ENCODE measurements at places on chromosomes 3 and 15.

GRCh38 chr3:28134792-28135375 is 106.5 kb upstream of the CMC1 start:
- no peak for DNase-seq

GRCh38 chr3:146783446-146783845 is 178.3 kb upstream of the PLSCR5 start:
- DNase-seq, result no peak

GRCh38 chr3:169573148-169573547 is 90.4 kb downstream of the MECOM start:
- no peak for DNase-seq

- no peak for DNase-seq
These were observed 203.0 kb downstream of the TIGIT start for GRCh38 chr3:114496874-114497273.

- DNase-seq, result no peak
These were observed at the start of gene CHST13 for GRCh38 chr3:126523745-126524428. Gene CHST13 (plus strand): TSS chr3:126524155. CDS start chr3:126524333, 178 bp downstream.

DNA sequence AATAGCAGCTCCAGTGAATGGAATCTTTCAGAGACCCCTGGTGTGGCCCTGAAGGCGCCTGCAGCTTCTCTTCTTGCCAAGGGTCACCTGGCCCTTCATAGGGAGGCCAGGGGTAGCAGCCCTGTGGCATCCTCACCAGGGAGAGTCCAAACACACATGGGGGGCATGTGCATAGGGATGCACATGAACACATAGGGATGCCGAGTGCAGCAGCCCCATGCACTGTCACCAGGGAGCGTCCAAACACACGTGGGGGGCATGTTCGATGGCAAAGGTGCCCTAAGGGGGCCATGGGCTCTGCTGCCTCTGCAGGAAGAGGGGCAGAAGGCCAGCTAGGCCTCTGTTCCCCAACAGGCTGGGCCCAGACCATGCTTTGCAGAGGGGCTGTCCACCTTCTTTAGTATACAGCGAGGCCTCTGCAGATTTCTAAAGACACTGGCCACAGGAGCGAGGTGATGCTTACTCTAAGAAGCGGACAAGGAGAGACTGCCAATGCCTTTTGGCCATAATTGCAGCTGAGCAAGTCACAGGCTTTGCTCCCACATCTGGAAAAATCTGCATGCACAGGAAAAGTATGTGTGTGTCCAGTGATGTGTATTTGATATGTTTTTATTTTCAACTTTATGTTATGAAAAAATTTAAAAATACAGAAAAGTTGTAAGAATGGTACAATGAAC is 21.0 kb downstream of the ANAPC13 start:
- no peak for DNase-seq

GRCh38 chr3:171460725-171461524 is 720 bp upstream of the TNIK start:
- DNase-seq, result peak; percentile 53

DNA sequence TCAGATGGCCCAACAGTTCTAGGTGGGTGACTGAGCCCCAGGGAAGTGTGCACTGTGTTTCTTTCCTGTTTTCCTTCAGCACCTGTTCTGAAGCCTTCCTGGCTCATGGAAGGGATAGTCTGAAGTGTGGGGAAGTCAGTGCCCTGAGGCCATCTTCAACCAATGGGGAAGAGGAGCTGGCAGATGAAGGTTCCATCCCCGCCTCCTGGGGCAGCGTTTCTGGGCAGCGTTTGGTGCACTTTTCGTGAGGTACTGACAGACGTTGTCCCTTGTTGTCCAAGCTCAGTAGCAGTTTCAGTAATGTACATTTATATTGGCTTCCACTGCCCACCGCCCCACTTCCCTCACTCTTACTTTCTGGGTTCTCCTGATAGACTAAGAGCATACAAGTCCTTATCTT is 42.6 kb upstream of the SLC25A26 start:
- DNase-seq, result no peak

DNA sequence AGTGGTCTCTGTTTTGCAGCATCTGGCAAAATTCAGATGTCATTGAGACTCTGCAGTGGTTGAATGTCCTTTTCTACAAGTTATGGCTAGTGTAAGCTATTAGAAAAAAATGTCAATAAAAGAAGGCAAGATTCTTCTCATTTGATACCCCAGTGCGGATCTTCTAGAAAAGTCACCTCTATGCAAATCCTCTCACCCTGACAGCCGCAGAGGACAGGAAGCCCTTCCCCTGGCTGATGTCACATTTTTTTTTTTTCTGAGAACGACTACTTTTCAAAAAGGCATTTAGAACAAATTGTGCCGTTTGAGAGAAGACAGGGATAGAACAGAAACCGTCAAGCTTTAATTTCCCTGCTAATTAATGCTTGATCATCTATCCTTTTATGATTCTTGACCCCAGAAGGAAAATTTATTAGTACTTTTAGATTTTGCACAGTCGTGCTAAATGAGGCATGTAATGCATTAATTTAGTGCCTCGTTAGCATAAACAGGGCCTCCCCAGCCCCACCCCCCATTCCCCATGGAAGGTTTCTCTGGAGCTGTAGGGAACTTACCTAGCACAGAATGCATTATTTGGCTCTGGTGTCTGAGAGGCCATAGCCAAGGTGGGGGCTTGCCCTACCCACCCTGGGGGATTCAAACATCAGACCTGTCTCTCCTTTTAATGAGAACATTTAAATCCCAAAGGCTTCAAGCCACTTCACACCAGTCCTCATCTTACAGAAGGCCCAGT is 183.8 kb downstream of the OPA1 start:
- DNase-seq, result no peak
